Adrenal gland (tissue), 19 donors: ENCODE measurements at places on chromosomes 7 and 10. TPM values are rescaled to one million over a fixed set of nuclear protein-coding genes. Genes with fewer than 3 reads are reported as not detected.

GRCh38 chr10:124174071-124174566 is 80.7 kb upstream of the CHST15 start:
- DNase-seq, result no peak

GRCh38 chr7:116315293-116315692 is 105.0 kb downstream of the TES start:
- DNase-seq, result no peak

DNA sequence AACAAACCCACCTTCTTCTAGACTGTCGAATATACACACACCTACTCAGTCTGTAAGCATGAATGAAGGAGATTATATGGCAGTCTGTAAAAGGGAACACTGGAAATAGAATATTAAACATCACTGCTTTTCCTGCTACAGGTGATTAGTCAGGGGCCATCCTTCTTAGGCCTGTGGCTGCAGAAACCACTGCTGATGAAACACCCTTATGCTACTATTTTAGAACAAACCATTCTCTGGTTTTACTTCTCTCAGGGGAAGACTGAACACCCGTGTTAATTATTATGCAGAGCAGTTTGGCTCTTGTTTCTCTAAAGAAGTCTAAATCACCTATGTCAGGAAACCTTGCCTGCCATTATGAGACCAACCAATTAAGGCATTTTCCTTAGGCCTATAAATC is 351.1 kb upstream of the KLF6 start:
- DNase-seq, result no peak

DNA sequence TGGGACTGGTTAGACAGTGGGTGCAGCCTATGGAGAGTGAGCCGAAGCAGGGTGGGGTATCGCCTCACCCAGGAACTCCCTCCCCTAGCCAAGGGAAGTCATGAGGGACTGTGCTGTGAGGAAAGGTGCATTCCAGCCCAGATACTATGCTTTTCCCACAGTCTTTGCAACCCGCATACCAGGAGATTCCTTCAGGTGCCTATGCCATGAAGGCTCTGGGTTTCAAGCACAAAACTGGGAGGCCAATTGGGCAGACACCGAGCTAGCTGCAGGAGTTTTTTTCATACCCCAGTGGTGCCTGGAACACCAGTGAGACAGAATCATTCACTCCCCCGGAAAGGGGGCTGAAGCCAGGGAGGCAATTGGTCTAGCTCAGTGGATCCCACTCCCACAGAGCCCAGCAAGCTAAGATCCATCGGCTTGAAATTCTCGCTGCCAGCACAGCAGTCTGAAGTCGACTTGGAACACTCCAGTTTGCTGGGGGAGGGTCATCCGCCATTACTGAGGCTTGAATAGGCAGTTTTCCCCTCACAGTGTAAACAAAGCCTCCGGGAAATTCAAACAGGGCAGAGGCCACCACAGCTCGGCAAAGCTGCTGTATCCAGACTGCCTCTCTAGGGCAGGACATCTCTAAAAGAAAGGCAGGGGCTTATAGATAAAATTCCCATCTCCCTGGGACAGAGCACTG is 141.4 kb downstream of the TFEC start:
- DNase-seq, result no peak

DNA sequence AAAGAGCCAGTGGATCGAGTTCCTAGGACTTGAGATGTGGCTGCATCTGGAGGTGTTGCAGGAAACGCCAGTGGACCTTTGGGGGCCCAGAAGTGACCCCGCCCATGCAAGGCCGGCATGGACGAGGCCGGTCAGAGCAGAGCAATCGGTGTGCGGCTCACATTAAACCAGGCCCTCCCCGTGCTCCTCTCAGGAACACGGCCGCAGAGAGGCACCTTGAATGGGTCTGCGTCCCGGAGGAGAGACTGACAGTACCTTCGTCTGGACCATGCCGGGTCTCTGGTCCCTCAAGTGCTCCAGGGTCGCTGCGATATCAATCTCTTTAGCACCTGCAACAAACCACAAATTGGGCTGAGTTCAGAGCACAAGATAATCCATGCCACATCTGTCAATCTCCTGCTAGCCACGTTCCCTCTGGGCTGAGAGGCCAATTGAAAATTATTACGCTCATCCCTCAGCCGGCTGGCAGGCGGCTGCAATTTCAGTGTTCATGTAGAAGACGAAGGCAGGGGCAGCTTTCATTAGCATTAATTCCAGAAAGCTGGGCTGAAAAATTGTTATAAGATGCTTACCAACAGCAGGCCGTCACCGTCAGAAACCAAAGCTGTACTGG is 212.0 kb downstream of the DNAJB6 start:
- DNase-seq, result no peak

DNA sequence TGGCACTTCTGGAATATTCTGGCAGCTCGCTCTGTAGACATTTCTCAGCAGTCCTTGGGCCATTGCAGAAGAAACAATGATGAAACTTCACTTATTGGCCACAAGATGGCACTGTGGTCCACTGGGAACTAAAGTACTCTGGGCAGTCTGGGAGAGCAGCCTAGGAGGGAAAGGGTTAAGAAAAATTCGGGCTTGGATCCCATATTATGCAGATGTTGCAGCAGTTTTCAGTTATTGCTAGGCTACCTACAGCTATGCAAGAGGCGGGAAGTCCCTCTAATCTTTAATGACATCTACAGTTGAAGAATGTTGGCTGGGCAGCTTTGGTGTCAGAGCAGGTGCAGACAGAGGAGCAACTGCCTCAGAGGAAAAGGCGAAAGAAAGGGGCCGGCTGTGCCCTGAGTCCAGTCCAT is 201.7 kb upstream of the PRSS58 start:
- no peak for DNase-seq

- no peak for DNase-seq
These were observed 63.2 kb downstream of the WNT2 start for GRCh38 chr7:117259615-117260014.

DNA sequence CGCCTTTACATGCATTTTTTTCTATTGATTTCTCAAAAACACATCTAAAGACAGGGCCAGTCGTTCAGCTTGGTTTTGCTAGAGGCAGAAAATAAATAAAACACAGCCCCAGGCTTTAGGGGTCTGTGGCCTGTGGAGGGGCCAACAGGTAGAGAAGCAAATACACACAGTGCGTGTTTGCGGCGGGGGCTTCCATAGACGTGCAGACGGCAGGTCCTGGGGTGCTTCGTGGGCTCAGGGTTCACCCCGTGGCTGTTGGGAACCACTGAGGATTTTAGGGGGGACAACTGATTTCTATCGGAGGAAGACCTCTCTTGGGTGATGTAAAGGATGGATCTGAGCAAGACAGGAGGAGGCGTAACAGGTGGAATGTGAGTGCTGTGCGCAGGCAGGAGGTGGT is 445.7 kb upstream of the FOXK1 start:
- no peak for DNase-seq

The TMEM176B gene
- 33.6 TPM for polyA plus RNA-seq

The POLR1F gene
- polyA plus RNA-seq, result 8.0 TPM

The UCN3 gene
- 0.20 TPM for polyA plus RNA-seq

The CYP3A5 gene
- 10.0 TPM for polyA plus RNA-seq

The CPN1 gene
- polyA plus RNA-seq, result not detected
